ENCODE measurements at places on chromosomes 11 and 22.

DNA sequence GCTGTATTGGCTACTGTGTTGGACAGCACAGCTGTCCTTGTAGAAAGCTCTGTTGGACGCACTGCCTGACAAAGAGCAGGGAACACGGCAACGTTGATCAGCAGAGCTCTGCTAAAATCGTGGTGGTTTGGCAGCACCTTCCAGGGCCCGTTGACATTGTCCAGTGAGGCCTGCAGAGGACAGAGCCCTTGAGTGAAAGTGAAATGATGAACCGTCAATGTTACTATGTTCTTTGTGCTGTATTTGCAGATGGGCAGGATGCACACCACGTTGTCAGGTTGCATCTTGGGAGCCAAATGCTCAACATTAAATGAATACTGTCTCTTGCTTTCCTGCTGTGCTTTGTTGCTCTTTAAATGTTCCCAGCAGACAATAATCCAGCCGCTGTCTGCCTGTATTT is 69.7 kb downstream of the NELL1 start:
- no peak for DNase-seq

DNA sequence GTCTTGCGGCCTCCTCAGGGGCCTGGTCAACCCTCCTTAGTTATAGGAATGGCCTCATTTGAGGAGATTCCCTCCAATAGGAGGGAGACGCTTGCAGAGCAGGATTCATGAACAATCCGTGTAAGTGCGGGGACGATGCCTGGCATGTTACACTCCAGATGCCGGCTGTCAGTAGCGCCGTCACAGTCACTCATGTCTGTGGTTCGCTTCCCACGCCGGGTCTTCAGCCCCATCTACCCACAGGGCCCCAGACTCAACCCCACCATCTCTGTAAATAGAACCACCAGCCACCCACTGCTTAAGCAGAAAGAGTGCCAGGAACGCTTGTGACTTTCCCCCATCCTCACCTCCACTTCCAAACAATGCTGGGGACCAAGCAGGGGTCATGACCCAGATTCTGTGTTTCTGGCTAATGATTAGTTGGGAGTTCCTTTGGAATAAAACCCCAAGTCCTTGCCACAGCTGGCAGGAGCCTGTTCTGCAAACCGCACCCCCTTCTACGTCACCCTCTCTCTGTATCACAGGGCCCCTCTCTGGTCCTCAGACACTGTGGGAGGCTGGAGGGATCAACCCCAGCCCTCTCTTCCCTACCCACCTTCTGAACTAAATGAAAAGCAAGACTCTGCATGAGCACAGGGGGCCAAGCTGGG is 38.8 kb upstream of the TOLLIP start:
- no peak for DNase-seq

GRCh38 chr11:103652013-103652412 is 384.4 kb upstream of the DDI1 start:
- no peak for DNase-seq

GRCh38 chr11:73047773-73048371 is 94.2 kb downstream of the FCHSD2 start:
- DNase-seq, result no peak

- DNase-seq, result no peak
These were observed 590 bp downstream of the NNMT start for GRCh38 chr11:114296605-114297372.

DNA sequence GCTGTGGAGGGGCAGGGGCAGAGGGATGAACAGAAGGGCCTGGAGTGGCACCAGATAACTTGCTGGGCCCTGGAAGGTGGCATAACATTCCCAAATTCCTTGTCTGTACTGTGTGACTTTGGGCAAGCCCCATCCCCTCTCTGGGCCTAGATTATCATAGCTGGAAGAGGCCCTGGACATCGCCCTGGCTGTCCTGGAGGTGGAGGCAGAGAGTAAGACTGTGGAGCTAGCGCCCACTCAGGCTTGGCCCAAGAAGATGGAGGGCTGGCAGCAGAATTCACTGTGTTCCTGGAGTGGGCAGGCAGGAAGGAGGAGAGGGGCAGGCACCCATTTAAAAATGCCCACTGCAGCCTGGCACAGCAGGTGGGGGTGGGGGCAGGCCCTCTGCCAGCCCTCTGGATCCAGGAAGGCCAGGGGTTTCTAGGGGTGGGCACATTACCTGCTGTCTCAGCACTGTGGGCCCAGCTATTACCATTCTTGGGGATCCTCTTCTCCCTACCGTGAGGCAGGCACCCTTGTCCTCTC is 22.6 kb downstream of the ARHGEF17 start:
- DNase-seq, result no peak

GRCh38 chr11:95922536-95923438 is 1.1 kb downstream of the MTMR2 start:
- DNase-seq, result no peak

DNA sequence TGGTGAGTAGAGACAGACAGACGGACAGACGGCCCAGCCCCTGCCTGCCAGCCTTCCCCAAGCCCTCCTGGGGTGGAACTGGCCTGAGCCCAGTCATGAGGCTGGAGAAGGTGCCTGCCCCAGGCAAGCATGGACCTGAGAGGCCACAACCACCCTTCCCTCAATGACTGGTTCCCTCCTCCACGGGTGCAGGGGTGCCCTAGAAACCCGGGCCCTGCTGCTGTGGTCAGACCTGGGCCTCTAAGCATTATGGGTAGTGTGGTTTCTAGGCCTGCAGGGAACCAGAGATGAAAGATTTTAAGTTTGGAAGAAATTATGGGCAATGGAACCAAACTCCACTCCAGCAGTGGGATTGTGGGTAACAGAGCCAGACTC is 13.5 kb downstream of the RHBDD3 start:
- DNase-seq, result no peak

- no peak for DNase-seq
These were observed at the start of gene SCN4B for GRCh38 chr11:118152552-118153471. Gene SCN4B, minus strand, starts transcription at chr11:118152823. Its CDS starts 150 bp downstream, at chr11:118152673.

DNA sequence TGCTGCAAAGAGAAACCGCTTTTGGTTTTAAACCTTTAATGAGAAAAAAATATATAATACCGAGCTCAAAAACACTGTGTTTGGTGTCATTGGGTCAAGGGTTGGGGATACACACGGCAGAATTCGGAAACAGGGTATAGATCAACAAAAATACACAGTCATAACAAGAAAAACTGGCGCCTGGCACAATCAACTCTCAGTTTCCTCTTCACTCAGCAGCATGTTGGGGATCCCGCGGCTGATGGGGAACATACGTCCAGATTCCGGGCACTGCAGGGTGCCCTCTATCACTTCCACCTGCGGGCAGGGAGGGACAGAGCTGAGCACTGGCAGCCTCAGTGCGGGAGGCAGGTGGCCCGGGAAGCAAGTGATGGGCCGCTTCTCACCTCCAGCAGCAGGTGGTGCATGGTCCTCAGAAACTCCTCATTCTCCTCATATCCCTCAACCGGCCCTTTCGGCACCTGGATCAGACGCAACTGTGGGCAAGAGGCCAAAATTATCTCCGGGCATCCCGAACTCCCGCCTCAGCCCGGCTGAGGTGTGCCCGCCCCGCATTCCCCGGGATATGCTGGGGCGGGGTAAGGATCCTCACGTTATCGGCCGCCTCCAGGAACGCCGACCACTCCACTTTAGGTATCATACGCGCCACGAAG is 561 bp downstream of the TRMT112 start:
- peak; percentile 47 for DNase-seq

- no peak for DNase-seq
These were observed 15.0 kb upstream of the OR8B8 start for GRCh38 chr11:124460459-124460858.

- no peak for DNase-seq
These were observed 17.4 kb upstream of the TMPRSS6 start for GRCh38 chr22:37126882-37127281.

DNA sequence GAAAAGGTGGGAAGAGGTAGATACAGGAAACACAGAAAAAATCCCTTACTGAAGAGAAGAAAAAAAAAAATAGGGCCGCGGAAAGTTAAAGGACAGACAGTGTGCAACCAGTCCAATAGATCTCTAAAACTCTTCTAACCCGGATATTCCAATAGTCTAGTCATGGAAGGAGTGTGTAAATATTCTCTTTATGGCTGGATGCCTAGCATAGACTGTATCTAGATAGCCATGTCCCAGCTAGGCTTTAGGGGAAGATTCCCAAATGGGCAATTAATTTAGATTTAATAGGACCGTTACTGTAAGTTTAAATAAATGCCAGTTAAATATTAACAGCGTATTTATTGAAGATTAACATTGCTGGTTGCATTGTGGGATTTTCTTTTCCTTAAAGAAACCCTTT is 532.7 kb downstream of the NTM start:
- DNase-seq, result no peak

GRCh38 chr22:35947794-35948425 is 80.7 kb downstream of the RBFOX2 start:
- DNase-seq, result no peak

DNA sequence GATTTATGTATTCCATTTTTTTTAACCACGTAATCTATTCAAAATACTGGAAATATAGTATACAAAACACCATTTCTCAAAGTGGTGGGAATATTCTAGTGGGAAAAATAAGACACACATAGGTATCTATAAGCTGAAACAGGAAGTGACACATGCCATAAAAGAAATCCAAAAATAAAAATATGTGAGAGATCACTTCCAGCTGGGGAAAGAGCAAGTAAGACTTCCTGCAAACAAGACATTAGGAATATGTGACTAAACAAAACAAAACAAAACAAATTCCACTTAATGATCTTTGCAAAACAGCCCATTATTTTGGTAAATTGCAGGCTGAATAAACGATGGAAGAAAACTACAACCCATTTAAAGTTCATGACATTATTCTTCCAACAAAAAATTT is 107.3 kb upstream of the CEP126 start:
- no peak for DNase-seq

DNA sequence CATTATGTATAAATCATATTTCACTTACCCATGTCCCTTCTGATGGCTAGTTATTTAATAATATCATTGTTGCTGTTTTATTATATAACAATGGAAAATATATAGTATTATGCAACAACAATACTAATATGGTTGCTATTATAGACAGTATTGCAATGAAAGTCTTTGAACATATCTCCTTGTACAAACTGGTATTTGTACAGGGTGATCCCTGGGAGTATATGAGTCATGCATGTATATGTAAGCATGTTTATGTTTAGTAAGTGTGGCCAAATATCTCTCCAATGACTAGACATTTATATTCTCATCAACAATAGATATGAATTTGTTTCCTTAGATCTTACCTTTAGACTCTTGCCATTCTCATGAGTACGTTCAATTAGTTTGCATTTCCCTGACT is 55.9 kb downstream of the KCNC1 start:
- DNase-seq, result no peak

DNA sequence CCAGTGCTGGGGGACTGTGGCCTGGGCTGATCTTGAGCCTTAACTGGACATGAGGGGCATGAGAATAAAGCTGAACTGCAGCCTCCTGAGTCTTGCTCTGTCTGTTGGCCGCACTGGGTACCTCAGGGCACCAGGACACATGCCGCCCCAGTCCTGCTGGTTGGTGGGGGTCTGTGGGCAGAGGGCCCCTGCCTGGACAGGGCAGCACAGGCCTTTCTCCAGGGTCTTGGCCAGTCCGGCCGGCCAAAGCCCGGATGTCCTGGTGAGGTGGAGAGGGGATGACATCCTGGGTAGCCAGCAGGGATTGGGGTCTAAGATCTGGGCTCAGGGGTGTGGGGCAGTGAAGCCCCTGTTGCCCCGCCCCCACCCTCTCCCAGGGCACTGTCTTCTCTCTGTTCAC is 1.5 kb upstream of the RPS6KA4 start:
- DNase-seq, result no peak

DNA sequence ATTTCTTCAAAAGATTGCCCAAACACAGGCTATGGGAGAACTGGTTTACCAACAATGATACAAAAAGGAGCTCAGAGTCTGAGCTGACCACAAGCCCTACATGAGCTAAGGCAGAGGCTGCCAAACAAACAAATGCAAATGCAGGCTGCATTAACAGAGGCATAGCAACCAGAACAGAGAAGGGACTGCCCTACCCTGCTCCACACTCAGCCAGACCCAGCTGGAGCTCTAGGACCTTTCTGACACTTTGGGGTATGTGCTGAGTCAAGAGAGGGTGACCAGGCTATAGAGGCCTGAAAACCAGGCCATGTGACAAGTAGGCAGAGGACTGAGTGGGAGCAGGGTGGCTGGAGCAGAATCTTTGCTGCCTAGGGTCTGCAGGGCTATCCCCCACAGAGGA is 17.8 kb upstream of the P2RY2 start:
- peak; percentile 33 for DNase-seq

DNA sequence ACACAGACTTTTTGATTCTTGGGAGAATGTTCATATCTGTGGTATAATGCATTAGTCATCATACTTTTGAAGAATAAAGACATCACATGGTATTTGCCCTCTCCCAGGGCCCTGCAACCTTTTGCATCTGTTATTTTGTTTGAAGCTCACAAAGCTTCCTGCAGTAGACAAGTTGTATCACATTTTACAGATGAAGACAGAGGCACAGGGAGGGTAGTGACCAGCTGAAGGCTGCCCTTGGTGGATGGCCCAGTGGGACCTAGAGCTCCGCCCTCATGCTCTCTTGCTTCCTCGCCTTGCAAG is 66.4 kb downstream of the UBASH3B start:
- DNase-seq, result no peak

DNA sequence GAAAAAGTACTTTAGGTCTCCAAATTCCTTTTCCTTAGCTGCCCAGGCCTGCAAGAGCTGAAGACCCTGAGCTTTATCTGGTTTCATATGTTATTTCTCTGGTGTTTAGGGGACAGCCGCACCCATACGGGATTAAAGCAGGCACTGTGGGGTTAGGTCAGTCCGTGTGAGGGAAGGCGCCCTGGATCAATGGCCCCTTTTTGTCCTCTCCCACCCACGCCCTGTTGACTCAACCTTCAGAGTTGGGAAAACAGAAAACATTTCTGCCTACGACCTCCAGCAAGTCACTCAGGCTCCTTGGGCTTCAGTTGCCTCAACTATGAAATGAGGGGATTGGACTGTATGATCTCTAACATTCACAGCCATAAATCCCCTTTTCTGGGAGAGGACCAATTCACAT is 55.2 kb upstream of the BARX2 start:
- DNase-seq, result no peak

DNA sequence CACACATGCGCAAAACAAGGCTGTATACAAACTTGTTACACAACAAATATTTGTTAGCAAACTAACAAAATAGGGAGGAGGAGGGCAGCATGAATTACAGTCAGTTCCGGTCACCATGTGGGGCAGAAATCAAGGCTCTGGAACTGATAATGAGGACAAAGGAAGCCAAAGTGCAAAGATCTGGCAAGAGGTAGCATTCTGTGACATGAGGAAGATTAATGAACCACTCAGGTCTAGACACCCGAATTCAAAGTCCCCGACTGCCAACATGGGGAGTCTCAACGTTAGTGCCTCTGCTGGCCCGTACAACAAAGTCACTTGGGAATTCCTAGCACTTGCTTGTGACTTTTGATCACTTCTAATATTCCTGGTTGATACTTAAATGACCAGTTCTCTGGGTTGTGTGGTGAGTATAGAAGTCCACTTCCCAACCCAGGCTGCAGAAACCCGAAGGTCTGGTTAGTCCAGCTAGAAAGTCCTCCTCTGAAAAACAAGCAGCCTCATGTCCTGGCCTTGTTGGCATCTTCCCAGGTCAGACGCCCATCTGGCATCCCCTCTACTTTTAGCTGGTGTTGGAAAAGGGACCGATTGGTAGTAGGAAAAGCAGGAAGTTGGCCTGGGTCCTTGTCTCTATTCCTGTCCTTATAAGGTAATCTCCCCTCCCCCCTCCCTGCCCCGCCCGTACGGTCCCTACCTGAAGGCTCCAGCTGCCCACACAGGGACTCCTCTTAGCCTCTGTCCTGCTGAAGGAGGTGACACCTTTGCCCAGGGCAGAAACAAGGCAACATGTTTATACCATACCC is 1.6 kb downstream of the SUN2 start:
- DNase-seq, result peak; percentile 33

Measured in DMS79 (cell line).